ENCODE measurements at places on chromosomes 11 and 22.

GRCh38 chr22:46846150-46846831, 83.8 kb downstream of the TBC1D22A start:
- no peak for DNase-seq

DNA sequence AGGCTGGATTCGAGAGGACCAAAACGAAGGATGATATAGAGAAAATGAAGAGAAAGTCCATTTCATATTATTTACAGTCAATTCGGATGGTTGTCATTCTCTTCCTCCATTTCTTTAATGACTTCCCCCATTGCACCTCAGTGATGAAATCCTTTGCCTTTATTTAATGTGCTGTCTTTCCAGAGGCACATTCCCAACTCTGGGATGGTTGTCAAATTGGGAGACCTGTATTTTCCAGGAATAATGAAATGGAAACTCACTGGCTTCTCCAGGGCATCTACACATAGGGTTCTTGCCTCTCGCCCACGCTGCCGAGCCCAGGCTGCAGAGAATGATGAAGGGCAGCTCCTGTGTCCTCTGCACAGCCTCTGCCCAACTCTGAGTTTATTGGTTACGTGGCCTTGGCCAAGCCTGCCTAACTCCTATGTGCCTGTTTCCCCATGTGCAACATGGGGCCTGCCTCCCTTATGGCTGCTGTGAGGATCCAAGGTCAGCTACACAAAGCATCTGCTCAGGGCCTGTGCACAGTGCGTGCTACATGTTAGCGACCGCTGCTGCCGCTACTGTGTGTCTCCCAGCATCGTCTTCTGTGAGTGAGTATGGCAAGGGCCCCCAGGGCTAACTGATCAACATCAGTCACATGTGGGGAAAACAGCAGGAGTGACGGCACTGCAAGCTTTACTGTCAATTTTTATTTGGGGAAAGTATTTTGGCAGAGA, 81.5 kb upstream of the BID start:
- DNase-seq: no peak

DNA sequence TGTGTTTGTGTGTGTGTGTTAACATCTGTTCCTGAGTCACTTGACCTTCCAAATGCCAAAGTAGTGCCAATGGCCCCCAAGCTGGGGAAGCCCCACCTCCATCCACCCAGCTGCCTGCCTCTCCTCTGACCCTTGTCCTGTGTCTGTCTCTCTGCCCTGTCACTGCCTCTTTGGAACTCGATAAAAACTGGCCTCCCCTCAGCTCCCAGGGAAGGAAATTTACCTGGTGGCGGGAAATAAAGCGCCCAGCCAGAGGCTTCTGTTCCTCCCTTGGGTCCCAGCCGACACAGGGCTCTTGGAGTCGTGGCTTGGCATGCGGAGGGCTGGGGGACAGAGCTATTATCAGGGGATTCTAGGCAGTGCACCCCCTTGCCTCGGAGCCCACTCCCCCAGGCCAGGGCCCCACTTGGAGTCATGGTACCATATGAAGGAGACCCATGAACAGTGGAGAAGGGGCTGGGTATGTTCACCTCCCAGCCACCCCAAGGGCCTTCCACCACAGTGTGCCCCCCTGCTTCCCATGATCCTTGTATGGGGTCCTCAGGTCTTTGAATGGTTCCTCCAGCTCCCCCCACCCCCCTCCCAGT, 6.2 kb downstream of the KCNC1 start:
- DNase-seq: no peak

- DNase-seq: no peak
Observed at GRCh38 chr11:102560555-102561011, 30.0 kb upstream of the MMP7 start.

DNA sequence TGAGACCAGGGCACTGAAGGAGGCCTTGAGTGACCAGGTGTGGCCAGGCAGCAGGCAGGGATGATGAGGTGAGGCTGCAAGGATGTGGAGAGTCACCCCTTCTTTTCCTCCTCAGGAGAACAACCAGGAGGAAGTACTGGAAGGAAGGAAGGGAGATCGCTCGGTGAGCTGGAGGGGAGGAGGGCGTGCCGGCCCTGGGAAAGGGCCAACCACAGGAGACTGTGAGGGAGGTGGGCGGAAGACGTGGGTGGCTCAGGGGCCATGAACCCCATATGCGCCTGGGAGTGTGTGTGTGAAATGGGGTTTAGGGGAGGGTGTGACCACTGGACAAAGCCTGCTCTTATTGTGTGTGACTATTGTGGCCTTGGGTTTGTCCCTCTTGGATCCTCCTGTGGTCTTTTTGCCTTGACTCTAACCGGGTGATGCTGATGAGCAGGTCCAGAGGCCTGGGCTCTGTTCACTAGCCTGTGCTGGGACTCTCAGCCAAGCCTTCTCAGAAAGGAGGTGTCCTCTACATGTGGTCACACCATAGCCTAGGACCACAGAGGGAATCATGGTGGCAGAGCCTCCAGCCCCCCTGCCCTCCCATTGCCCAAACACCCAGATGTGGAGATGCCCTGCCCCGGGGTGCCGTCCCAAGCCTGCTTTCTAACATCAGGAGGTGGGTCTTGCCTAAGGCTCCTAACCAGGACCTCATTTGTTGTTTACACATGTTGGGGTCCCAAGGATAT, 41.3 kb upstream of the TUB start:
- DNase-seq: no peak

DNA sequence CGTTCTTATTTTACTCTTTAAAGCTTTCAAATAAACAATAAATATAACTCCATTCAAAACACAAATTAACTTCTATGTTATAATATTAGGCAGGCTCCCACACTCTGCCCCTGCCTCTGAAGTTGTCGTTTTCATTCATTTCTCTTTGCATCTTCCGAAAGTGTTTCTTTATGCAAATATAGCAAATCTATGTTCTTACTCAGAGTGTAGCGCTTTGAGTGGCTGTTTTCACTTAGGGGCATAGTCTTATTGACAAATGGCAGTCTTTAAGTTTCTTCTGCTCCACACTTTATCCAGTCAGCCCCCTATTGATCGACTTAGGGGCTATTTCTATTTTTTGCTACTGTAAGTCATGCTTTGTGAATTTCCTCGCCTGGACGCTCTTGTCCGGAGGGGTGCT, 45.3 kb upstream of the RTL6 start:
- no peak for DNase-seq

GRCh38 chr11:75170516-75171201, 19.8 kb downstream of the SLCO2B1 start:
- no peak for DNase-seq

- DNase-seq: no peak
Observed at GRCh38 chr11:72048766-72049460, 31.4 kb downstream of the NUMA1 start.

GRCh38 chr11:15940462-15941205, 415.7 kb downstream of the SOX6 start:
- no peak for DNase-seq

GRCh38 chr11:95232666-95233065, 1.7 kb upstream of the SESN3 start:
- no peak for DNase-seq

DNA sequence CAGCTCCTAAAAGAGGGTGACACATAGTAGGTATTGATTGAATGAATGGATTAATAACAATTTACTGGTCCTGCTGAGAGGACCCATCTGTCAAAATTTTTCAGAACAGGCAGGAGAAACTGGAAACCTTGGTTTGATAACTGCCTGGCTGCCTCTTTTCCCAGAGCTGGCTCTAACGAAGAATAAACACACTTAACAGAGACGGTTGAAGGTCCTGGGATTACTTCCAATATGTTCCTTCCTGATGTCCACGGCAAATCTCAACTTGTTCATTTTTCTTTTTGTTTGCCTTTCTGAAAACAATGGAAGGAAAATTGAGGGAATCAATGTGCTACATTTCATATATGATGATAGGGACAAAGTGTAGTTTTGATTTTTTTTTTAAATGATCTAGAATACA, 76.5 kb upstream of the SYT13 start:
- DNase-seq: no peak

DNA sequence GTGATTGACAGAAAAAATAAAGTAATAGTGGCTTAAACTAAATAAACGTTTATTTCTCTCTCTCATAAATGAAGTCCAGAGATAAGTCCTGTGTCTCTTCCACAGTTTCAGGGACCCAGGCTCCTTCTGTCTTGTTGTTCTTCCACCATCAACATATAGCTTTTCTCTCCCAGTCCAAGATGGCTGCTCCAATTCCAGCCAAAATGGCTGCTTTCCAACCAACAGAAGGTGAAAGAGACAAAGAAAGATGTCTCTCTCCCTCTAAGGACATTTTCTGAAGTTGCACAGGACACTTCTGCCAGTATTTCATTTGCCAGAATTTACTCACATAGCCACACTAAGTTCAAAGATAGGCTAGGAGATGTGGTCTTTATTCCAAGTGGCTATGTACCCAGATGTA, 9.4 kb upstream of the PLEKHB1 start:
- DNase-seq: no peak

GRCh38 chr22:37316405-37316804, 34.1 kb downstream of the CYTH4 start:
- DNase-seq: no peak

- no peak for DNase-seq
Observed at GRCh38 chr11:126581871-126582648, 226.6 kb downstream of the ST3GAL4 start.

- DNase-seq: no peak
Observed at GRCh38 chr11:92826603-92827002, 142.8 kb upstream of the MTNR1B start.

GRCh38 chr11:114059278-114059983, at the start of gene ZBTB16:
TSS of gene ZBTB16 (plus strand) at chr11:114059711. CDS start at chr11:114063301, 3,590 bp downstream.
- DNase-seq: no peak

DNA sequence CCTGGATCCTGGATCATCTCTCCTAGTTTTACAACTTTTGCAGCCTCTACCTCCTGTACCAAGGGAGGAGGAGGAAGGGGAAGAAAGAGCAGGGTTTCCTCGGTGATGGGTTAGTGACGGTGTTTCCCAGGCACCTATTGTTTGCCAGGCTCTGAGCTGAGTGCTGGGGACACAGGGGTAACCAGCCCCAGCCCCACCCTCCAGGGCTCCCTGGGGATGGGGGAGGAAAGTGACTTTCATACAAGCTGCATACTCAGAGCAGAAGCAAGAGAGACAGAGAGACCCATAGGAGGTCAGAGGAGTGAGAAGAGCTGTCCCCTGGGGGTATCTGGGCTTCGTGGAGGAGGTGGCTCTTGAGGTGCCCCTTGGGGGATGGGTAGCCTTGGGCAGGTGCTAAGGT, 89.4 kb upstream of the THY1 start:
- no peak for DNase-seq

- no peak for DNase-seq
Observed at GRCh38 chr11:68825571-68825970, 16.1 kb downstream of the CPT1A start.

DNA sequence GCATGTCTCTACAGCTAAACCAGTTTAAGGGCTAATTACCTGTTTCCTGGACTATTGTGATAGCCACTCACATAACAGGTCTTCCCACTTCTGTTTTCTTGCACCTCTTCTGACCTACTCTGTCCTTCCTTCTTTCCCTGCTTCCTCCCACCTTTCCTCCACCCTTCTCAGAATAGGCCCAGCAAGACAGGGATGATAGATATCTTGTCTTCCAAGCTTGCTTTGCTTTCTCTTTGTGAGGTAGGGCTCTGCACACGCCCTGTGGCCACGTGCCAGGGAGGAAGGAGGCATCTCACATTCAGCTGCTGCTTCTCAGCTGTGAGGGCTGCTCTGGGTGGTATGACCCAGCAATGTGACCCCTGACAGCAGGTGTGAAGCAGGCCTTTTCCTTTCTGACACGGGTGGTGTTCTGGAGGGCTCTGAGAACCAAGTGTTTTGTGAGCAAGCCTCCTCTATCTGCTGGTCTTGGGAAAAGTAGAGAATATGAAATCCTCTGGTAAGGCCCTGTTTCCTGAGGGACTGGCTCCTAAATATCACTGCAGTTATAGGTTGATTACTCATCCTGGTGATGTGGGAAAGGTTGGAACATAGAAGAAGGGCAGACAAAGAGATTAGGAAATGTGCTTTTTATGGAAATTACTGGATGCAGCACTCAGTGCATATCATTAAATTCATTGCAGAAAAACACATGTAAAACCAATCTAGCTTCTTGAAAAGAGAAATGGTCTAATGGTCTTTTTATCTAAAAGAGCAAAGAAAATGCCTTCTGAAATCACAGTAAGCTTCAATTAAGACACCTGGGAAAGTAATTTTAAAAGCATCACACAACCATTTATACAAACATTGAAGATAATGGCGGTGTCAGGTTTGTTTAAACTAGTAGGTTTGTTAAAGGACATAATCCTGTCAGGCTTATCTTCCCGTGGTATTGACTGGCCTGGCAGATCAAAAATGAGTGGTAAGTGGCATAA, 8.5 kb downstream of the AMOTL1 start:
- no peak for DNase-seq

DNA sequence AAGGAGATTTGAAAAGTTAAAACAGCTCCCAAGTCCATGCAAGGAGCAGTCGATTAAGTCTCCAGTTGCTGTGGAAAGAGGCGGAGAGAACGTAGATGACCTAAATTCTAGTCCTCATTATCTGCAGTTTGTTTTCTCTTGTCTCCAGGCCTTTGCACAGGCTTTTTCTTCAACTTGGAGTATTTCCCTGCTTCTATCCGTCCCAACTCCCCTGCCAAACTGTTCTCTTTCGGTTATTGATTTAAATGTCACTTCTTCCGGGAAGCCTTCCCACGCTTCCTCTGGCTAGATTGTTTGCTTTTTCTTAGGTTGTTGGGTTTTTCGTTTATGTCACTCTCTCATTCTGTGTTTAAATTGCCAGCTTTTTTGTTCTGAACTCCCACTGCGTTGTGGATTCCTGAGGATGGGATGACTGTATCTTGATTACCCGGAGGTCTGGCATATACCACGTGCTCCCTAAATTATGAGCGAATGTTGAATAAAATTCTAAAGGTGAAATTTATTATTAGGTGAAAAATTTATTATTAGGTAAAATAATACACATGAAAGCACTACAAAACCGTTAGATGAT, 463 bp downstream of the TMEM126B start:
- no peak for DNase-seq

- DNase-seq: no peak
Observed at GRCh38 chr11:88098289-88098688, 77.0 kb downstream of the RAB38 start.

DNA sequence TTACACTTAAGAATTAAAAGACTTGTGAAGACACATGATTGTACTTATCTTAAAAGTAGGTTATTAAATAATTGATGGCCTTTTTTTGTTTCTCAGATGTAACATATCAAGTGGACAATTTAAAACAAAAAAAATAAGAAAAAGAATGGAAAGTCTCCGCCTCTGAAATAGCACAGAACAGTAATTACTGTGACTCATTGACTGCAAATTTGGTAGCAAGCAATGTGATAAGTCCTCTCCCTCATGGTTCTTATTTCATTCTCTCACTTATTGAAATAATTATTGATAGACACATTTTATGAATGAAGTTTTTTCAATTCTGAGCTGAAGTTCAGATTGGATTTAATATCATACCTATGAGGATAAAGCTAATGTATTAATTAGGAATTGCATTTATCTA, 717.9 kb upstream of the LUZP2 start:
- no peak for DNase-seq

DNA sequence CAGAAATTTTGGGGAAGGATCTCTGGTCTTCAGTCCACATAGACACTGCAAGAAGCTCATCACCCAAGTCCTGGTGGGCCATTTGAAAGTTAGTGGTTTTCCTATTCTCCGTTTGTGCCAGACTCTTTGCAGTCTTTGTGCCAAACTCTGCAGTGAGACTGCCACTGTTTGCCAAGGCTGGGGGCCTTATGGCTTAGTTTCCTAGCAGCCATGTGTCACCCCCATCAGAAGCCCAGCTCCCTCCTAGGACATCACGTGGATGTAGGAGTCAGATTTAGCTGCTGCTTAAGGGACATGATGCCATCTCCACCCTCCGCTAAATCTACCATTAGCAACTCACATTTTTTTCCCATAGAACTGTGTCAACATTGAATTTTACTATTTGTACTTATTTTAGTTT, 220.0 kb downstream of the C11orf91 start:
- no peak for DNase-seq
